ENCODE measurements at places on chromosomes 11 and 22. TPM values are rescaled to one million over a fixed set of nuclear protein-coding genes. Genes with fewer than 3 reads are reported as not detected.

The POGLUT3 gene
- 54.0 TPM for total RNA-seq

The HOATZ gene
- total RNA-seq: not detected

The XKR3 gene
- total RNA-seq: not detected

The ADM2 gene
- 0.40 TPM for total RNA-seq

The CADM1 gene
- 37.1 TPM for total RNA-seq

The B3GAT1 gene
- 0.09 TPM for total RNA-seq

The LRRC74B gene
- 0.09 TPM for total RNA-seq

The OR52I1 gene
- total RNA-seq: not detected

The MMP12 gene
- not detected for total RNA-seq

The APOA1 gene
- total RNA-seq: 2.9 TPM

The ANGPTL5 gene
- 9.4 TPM for total RNA-seq

The PLA2G6 gene
- 10.1 TPM for total RNA-seq

The C1QTNF6 gene
- total RNA-seq: 10.3 TPM

The UPK2 gene
- total RNA-seq: 0.09 TPM

The TUB gene
- total RNA-seq: 16.7 TPM

The ACER3 gene
- 4.5 TPM for total RNA-seq

The MGAT3 gene
- 1.7 TPM for total RNA-seq

The PTPN5 gene
- total RNA-seq: 0.18 TPM

The CASP5 gene
- total RNA-seq: 0.09 TPM

The P2RX3 gene
- 1.5 TPM for total RNA-seq

The C11orf71 gene
- total RNA-seq: 6.1 TPM

The RPS6KA4 gene
- total RNA-seq: 14.1 TPM

The NXPE2 gene
- 0.18 TPM for total RNA-seq

The ZBTB3 gene
- 8.0 TPM for total RNA-seq

Data from muscle of leg (tissue), 16 donors.